Stimulated activated CD8-positive, alpha-beta memory T cell treated with anti-CD3 and anti-CD28 coated beads, Interleukin-4, amount 100 ng/mL, for 1 hour (primary cell): ENCODE measurements at places on chromosomes 6 and 20.

DNA sequence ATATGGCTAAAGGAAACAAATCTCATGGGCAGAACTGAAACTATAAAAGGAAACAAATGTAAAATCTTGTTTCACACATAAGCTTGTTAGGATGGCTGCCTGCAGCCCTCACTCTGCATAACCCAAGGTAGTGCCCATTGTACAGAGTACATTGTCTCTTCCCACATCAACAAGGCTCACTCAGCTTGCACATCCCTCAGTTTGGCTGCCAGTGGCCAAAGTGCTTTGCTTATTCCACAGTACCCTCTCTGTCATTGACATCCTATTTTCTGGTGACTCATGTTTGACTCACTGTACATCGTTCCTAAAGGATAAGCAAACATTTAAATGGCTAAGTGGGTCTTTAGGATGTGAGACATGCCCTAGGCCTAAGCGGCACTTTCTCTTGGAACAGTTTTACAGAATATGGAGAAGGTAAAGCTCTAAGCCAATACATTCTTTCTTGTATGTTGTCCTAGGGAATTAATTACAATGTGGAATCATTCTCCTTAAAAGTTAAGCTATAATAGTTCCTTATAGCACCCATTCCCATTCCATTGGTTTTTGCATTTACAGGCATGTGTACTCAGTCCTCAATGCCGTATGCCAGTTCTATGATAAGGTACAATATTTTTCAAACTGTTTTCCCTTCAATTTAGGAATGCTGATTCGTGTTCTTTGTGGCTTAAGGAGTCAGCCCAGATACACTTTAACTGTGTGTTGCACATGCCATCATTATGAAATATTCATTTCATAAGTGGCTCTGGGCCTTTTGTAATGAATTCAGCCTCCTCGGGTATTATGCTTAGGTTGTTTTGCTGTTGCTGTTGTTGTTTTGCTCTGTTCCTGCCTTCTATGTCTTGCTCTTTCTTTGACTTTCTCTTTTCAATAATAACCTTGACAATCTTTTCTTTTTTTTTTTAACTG is 5.5 kb downstream of the ANKEF1 start:
- no peak for DNase-seq

- DNase-seq: no peak
Measured at GRCh38 chr6:33822575-33823395, 19.0 kb upstream of the MLN start.

GRCh38 chr20:32564921-32565734 is 20.0 kb downstream of the NOL4L start:
- DNase-seq: no peak

- no peak for DNase-seq
Measured at GRCh38 chr20:14956538-14956937, 619.1 kb upstream of the FLRT3 start.

GRCh38 chr20:57062241-57062640 is 204.2 kb downstream of the BMP7 start:
- DNase-seq: no peak

GRCh38 chr6:7615611-7616383 is 25.8 kb downstream of the SNRNP48 start:
- DNase-seq: no peak

DNA sequence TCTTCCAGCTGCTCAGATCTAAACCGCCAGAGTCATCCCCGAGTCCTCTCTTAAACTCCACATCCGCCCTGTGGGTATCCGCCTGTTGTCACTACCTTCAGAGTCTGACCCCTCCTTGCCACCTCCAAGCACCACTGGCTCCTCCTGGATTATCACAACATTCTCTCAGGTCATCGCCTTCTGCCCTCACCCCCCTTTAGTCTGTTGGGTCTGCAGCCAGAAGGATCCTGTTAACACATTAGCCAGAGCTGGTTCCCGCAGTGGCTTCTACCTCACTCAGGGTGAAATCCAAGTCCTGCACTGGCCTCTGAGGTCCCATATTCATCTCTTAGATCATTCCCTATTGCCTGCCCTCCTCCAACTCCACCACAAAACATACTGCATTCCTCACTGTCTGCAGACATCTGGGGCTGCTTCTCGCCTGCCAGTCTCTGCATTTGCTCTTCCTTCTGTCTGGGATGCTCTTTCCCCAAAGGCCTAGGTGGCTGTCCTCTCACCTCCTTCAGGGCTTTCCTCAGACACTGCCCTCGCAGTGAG is 34.1 kb downstream of the TNXB start:
- no peak for DNase-seq

GRCh38 chr20:60512443-60512842 is 554.2 kb downstream of the CDH26 start:
- no peak for DNase-seq

DNA sequence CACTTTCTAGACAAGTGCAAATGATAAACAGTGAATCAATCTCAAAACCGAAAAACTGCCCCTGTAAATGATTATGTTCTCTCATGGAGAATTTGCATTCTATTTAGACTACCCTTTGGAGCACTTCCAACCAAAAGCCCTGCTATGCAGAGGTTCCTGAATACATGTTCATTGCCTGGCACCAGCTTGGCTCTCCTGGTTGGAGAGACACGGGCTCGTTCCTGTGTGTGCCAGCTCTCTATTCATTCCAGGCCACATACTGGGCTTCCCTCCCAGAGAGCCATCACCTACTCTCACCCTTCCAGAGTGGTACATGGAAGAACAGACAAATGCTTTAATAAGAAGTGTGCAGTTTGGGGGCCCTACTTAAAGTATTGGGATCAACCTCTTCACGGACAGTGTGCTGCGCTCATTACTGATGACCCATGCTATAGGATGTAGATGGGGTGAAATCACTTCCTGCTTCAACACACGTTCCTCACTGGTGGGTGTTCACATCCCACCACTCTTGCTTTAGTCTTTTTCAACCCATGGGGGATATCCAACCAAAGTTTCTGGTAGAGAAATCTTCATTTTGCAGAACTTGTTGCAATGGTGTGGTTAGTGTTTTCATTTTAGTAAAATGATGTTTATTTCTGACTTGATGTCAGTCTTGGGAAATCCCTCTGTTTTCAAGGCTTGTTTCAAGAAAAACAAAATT is 38.5 kb upstream of the NAA20 start:
- no peak for DNase-seq

DNA sequence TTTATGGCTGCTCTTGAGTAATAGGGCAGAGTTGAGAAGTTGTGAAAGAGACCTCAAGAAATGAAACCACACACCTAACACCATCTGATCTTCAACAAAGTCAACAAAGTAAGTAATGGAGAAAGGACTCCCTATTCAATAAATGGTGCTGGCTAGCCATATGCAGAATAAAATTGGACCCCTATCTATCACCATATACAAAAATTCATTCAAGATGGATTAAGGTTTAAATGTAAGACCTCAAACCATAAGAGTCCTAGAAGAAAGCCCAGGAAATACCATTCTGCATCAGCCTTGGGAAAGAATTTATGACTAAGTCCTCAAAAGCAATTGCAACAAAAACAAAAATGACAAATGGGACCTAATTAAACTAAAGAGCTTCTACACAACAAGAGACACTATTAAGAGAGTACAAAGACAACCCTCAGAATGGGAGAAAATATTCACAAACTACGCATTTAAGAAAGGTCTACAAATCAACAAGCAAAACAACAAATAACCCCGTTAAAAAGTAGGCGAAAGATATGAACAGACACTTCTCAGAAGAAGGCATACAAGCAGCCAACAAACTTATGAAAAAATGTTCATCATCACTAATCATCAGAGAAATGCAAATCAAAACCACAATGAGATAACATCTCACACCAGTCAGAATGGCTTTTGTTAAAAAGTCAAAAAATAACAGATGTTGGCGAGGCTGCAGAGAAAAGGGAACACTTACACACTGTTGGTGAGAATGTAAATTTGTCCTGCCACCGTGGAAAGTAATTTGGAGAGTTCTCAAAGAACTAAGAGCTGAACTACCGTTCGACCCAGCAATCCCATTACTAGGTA is 4.0 kb downstream of the MAP3K5 start:
- no peak for DNase-seq

DNA sequence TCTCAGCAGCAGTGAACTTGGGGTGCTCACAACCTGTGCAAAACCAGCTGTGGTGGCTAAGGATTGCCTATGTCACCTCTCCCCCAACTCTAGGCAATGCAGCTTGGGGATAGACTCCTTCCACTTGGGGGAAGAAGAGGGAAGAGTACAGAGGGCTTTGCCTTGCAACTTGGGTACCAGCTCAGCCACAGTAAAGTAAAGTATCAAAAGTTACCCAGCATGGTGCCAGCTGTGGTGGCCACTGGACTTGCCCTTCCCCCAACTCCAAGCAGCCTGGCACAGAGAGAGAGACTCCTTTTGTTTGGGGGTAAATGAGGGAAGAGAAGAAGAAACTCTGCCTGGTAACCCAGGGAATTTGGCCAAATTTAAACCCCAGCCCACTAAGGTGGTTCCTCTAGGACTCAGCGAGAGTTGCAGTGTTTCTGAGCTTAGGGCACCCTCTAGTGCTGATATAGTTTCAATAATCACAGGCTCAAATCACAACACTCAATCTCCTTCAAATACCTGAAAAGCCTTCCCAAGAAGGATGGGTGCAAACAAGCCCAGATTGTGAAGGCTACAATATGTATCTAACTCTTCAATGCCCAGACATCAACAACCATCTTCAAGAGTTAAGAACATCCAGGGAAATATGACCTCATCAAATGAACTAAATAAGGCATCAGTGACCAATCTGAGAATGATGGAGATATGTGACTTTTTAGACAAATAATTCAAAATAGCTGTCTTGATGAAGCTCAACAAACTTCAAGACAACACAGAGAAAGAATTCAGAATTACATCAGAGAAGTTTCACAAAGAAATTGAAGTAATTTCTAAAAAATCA is 7.6 kb upstream of the DEFB129 start:
- no peak for DNase-seq

- DNase-seq: no peak
Measured at GRCh38 chr20:61203320-61203719, 48.7 kb upstream of the CDH4 start.

- no peak for DNase-seq
Measured at GRCh38 chr6:4611429-4612129, 164.6 kb upstream of the CDYL start.

- no peak for DNase-seq
Measured at GRCh38 chr6:41288030-41288753, 1.7 kb upstream of the TREM1 start.

- no peak for DNase-seq
Measured at GRCh38 chr6:137882225-137882961, 15.3 kb downstream of the TNFAIP3 start.

- no peak for DNase-seq
Measured at GRCh38 chr6:163087981-163088380, 326.5 kb upstream of the QKI start.

DNA sequence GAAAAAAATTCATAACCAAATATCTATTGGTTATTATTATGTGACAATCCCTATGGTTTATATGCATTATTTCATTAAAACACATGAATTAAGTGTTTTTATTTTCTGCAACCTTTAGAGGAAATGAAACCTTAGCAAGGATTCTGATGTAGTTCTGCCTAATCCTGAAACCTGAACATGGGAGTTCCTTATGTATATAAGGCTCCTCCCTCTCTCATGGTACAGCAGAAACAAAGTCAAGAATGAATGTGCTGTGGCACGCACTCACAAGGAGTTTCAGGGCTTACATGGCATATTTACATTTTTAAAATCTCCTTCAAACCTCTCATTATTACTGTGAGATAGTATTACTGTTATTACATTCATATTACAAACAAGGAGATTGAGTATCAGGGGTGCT is 426.4 kb upstream of the CITED2 start:
- DNase-seq: no peak

- no peak for DNase-seq
Measured at GRCh38 chr6:56156643-56157042, 90.7 kb downstream of the COL21A1 start.

DNA sequence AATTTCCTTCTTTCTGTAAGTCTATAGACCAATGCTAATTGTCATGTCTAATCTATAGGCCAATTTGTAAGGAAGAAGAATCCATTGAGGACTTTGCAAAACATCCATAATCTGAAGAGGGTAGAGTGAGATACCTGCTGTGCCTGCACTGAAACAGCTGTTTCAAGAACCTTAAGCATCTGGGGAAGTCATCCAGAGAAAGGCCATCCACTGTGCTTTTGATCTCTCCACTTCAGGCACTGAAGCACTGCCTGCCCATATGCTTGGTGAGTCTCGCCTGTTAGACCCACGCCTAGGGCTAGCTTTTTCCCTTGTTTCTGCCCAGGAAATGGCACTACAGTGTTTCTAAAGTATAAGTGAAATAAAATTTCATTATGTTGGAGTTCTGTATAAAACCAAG is 921.8 kb upstream of the EPHA7 start:
- DNase-seq: no peak

DNA sequence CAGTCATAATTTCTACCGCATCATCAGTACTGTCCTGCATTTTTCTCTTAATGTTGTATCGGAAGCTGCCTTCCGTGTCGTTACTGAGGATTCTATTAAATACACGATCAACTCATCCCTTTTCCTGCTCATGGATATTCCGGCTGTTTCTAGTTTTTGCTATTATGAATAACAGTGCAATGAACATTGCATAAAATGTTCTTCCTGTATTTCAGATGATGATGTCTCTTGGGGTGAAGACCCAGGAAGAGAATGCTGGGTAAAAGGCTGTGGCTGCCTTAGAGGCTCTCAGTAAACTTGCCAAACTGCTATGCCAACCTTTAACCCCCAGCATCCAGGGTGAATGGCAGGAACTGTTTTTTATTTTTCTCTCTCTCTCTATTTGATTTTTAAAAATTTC is 24.1 kb upstream of the EPB41L1 start:
- no peak for DNase-seq

DNA sequence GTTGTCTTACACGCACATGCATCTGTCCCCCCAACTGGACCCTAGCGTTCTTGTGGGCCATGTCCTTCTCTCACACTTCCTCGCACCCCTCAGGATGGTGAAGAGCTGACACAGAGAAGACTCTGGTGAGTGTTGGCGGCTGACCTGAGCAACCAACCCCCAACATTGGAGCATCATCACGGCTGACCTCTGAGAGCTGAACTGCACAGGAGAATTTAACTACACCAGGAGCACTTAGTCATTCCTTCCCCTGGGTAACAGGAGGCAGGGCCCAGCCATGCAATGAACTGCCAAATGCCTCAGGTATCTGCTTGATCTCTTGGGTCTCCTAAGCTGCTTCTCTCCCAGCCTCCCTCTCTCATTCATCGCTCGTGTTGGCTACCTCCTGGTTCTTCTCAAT is 88.5 kb downstream of the PSMG4 start:
- DNase-seq: no peak

DNA sequence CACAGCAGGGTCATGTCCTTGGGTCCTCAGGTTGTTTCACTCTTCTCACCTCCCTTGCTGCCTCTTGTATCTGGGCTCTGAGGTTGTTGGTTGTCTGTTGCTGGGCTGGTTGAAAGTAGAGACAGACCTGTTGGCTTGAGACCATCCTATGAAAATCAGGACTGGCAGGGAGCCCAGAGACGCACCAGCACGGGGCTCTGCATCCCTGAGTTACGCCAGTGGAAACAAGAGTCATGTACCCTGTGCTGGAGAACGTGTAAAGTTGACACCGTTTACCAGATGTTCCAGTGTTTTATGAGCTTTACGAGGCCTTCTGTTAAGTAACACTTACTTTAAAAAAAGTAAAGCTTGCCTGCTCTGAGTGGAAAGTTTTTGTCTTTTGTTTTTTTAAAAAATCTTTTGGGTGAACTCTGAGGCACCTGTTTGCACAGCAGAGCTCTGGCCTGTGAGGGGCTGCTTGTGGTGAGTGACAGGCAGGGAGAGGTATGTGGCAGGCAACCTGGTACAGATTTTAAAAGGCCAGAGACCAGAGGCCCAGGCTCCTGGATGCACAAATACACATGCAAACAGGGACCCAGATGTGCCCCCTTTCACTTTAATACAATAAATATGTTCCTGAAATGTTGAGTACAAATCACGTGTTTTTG is 260.0 kb upstream of the SUPT3H start:
- DNase-seq: no peak

GRCh38 chr20:19256906-19257595 is 44.6 kb downstream of the SLC24A3 start:
- no peak for DNase-seq
